NCI-H1694 (cell line): ENCODE measurements at places on chromosomes 7 and 10.
A peak's percentile ranks its signal among the peaks of the same experiment; 100 is the strongest.

- DNase-seq = no peak
These were observed 147.1 kb downstream of the BUB3 start for GRCh38 chr10:123301077-123301857.

DNA sequence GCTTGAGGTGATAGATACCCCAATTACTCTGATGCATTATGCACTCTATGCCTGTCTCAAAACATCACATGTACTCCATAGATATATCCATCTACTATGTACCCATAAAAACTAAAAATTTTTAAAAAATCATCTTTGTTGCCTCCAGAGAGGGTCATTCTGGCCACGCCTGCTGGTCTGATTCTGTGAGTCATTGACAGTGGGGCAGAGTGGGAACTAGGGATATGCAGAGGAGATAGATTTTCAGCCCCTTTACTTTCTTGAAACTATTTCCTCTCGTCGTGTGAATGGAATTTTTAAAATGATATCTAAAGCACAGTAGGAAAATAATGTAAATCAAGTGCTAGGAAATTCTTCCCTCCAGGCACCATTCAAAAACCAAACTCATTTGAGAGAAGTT is 715.0 kb upstream of the NRP1 start:
- DNase-seq = no peak

GRCh38 chr10:5479481-5480161 is 19.7 kb downstream of the CALML5 start:
- DNase-seq = no peak

GRCh38 chr10:116769791-116770190 is 27.4 kb upstream of the HSPA12A start:
- DNase-seq = no peak

DNA sequence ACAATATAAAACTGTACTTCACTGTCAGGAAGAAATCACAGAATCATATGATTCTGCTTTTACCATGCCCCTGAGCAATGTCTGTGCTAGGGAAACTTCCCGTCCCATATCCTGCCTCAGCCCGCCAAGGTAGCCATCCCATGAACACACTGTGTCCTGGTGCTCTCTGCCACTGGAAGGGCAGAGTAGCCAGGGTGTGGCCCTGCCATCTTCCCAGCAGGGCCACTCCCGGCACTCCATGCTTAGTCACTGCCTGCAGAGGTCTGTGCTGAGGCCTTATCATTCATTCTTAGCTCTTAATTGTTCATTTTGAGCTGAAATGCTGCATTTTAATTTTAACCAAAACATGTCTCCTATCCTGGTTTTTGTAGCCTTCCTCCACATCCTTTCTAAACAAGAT is 31.8 kb downstream of the AP3M1 start:
- no peak for DNase-seq

DNA sequence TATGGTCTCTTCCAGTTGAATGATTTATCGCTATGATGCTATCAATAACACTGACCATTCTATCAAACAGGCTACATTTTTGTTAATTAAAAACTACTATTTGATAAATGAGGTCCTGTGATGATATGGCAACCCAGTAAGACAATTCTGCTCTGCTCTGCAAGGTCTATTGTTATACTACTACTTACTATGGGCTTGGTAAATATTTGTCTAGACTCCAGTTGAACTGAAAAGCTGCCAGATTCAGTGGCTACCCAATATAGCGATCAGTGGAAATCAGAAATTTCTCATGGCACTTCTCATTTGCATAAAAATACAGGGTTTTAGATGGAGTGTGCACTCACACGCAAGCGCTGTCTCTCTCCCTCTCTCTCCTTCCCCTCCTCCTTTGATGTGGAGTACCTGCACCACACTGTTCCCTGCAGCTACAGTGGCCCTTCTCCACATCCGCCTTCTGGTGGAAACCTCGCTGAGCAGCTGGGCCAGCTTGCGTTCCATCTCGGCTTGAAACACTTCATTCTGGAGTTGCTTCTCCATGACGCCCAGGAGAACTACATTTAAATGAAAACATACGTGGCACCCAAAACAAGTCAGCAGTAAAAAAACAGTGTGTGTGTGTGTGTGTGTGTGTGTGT is 77.9 kb downstream of the KIAA1549 start:
- DNase-seq = no peak

GRCh38 chr7:129351320-129351719 is 82.9 kb upstream of the STRIP2 start:
- DNase-seq = no peak

GRCh38 chr10:75718991-75719390 is 287.6 kb downstream of the LRMDA start:
- peak; percentile 86 for DNase-seq

GRCh38 chr10:125127986-125128385 is 32.4 kb downstream of the CTBP2 start:
- DNase-seq = no peak

DNA sequence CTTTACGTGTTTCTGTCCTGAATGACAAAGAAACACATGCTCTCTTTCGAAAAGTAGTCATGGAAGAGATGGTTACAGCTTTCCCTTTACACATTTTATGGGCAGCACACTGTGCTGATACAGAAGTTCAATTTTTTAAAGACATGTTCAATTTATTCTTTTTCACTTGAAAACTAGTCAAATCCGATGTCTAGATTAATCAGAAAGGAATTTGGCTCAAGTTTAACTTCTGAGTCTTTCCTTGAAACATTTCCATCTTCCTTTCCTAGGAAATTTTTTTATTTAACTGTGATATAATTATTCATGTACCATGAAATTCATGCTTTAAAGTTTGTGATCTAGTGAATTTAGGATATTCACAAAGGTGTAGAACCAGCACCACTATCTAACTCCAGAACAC is 360.1 kb downstream of the TNS3 start:
- DNase-seq = no peak

- DNase-seq = no peak
These were observed 4.7 kb downstream of the LRWD1 start for GRCh38 chr7:102469351-102469971.

GRCh38 chr10:115129752-115130151 is 36.6 kb downstream of the ATRNL1 start:
- no peak for DNase-seq

- DNase-seq = no peak
These were observed 18.0 kb upstream of the ARID5B start for GRCh38 chr10:61883371-61884025.

GRCh38 chr10:5404208-5405041 is at the start of gene TUBAL3:
TUBAL3 (minus strand) TSS chr10:5404828; CDS start chr10:5404792, 36 bp downstream.
- no peak for DNase-seq

- DNase-seq = no peak
These were observed 826 bp downstream of the GIMAP7 start for GRCh38 chr7:150515248-150516147.

DNA sequence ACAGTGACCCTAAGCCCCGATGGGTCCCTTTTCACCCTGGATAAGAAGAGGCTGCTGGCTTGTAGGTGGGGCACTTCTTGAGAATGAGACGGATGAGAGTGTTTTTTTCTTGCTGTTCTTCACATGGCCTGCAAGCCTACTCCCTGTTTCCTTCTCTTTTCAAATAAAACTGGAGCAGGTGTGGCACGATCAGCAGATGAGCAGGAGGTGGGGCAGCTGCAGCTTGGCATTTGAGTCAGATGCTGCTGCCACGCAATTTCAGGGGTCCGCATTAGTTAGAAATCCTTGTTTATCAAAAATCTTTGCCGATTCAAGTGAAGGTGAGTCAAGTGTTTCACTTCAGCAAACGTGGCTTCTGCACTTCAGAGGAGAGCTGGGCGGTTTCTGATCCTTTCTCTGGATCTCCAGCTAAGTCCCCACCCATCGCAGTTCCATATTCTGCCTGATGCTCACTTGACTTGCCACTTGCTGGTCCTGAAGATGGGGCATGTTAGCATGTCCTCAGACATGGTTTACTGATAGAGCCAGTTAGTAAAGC is 20.8 kb downstream of the WDFY4 start:
- no peak for DNase-seq

DNA sequence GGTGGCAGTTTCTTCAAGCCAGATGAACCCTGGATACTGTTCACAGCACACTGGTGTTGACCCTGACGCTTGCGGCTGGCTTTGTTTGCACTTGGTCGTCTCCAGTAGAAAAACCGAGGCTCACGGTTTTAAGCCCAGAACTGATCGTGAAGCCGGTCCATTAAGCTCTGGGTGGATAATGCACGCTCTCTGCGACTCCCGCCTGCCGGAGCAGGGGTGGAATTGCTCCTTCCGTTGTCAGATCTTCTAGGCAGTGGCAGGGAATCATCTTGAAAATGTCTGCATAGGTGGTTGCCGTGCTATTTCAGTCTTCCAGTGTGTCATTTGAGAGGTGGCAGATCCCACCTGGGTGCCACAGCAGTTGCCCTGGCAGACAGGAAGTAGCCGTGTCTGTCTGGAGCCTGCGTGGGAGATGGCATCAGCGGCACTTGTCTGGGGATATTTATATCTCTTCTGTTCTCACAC is 35.9 kb upstream of the AP5Z1 start:
- no peak for DNase-seq

GRCh38 chr10:84820596-84820995 is 492.2 kb downstream of the CCSER2 start:
- DNase-seq = peak; percentile 68

DNA sequence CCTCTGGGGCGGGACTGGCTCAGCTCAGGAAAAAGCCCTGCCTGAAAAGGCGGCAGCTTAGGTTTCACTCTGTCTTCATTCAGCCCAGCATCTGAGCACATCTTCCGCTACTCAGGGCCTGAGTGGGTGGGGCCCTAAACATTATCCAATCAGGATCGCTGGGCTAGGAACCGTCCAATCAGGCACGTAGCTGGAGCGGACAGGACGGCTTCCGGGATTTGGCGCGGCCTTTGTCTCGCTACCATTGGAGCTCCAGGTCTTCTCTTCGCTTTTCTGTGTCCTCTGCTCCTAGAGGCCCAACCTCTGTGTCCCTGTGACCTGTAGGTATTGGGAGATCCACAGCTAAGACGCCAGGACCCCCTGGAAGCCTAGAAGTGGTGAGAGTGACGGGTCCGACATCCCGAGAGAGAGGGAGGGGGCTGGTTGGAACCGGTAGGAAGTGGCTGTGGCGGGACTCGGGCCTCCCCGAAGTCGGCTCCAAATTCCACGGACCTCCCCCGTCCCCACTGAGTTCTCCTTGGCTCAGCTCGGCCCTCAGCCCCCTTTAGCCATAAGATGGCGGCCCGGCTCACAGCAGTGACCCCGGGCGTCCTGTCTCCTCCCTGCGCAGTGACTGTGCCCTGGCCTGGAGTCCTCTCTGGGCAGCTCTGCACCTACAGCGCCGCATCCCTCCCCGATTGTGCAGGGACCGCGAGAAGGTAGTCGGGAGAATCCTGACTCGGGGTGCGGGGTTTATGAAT is 99.1 kb downstream of the ZNF680 start:
- no peak for DNase-seq

- DNase-seq = no peak
These were observed 45.1 kb upstream of the CDK14 start for GRCh38 chr7:90551036-90551435.

DNA sequence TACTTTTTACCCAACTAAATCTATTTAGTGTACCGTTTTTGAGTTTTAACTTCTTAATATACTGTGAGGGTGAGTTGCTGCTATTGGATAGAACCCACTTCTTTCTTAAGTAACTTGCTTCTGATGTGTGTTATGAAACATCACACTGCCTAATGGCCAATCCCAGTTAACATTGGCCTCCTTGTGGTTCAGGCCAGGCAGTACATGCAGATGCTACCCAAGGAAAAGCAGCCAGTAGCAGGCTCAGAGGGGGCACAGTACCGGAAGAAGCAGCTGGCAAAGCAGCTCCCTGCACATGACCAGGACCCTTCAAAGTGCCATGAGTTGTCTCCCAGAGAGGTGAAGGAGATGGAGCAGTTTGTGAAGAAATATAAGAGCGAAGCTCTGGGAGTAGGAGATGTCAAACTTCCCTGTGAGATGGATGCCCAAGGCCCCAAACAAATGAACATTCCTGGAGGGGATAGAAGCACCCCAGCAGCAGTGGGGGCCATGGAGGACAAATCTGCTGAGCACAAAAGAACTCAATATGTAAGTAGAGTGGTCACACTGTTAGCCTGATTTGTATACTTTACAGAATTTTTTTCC is 39.7 kb downstream of the TES start:
- no peak for DNase-seq

- no peak for DNase-seq
These were observed 76.8 kb upstream of the LRRN3 start for GRCh38 chr7:111014079-111014478.

- no peak for DNase-seq
These were observed 6.4 kb downstream of the DLX6 start for GRCh38 chr7:97011536-97012364.

GRCh38 chr10:103149991-103150622 is 43.0 kb downstream of the NT5C2 start:
- DNase-seq = no peak

DNA sequence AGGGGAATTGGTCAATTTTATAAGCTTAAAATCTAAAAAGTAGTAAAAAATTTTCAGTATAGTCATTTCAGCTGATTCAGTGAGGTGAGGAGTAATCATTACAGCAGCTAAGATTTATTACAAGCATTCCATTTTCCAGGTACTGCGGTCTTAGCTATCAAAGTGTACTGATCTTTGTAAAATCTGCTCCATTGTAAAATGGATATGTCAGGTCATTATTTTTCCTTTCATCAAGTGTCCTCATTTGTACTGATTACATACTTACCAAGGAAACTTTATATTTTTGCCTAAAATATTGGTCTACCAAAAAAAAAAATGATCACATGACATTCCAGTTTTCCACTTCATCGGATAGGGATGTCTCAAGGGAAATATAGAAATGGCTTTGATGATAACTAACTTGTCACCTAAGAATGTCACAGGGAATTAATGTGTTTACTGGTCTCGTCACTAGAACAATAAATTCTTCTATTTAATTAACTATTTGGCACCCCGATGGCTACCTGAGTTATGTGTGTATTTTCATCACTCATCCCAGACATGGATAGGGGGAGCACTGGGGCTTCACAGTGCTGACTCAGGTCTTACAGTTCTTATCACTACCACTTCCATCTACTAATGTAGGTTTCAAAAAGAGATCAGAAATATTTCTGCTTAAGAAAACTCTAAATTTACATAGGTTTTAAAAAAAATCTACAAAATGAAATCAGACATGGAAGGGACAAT is 948.4 kb downstream of the PCDH15 start:
- DNase-seq = no peak

GRCh38 chr10:74857586-74857985 is 31.2 kb downstream of the KAT6B start:
- DNase-seq = no peak

DNA sequence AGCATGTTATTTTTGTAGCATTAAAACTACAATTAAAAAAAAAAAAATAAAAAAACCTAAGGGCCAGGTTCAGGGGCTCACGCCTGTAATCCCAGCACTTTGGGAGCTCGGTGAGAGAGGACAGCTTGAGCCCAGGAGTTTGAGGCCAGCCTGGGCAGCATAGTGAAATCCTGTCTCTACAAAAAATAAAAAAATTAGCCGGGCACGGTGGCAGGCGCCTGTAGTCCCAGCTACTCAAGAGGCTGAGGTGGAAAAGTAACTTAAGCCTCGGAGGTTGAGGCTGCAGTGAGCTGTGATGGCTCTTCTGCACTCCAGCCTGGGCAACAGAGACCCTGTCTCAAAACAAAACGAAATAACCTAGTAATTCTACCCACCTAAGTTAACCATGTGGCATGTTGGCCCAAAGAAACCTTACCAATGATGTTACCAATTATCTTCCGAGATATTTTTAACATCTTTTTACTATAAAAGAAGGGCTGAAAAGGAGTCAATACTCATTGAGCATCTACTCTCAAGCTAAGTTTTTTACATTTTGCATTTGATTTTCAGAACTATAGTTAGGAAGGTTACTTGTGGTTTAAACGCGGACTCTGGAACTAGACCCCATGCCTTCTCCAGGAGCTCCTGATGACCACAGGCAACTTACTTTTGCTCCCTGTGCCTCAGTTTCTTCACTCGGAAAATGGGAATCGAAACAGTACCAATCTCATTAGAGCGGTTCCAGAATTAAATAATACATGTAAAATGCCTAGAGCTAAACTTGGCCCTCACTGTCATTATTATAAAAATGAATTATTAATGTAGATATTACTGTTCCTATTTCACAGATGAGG is 1.4 kb downstream of the ITGB1 start:
- DNase-seq = no peak
